ENCODE measurements at places on chromosomes 12 and 14.
A peak's percentile ranks its signal among the peaks of the same experiment; 100 is the strongest.

DNA sequence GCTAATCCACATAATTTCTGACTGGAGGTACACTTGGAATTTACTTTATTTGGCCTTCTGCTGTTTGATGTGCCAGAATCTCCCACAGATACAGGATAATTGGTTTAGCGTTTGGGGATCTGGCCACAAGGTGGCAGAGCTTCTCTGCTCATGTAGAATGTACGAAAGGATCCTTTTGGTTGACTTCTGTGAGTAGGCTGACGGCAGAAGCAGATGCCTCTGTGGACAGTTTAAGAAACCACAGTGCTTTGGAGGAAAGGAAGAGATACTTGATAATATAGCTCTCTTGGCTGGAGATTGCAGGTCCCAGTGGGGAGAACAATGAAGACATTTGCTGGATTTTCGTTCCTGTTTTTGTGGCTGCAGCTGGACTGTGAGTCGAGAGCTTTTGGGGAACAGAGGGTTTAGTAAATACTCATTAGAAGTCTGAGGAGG lies 75.3 kb upstream of the OR4E1 start:
- DNase-seq: no peak

DNA sequence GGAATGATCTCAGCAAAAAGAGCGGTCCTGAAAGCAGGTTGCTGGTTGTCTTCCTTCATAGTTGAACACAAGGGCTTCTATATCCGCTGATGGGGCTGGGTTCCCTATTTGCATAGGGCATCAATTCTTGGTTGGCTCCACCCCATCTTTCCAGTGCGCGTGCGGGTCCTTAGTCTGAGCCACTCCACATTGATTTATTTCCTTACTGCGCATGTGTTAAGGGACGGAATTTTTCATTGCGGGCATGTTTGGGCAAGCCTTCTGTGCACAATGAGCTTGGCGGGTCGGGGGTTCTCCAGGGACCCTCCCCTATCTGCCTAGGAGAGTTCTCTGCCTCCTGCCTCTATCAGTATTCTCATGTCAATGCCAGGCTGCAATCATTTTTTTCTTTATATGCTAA lies 21.2 kb upstream of the DLGAP5 start:
- DNase-seq: no peak

DNA sequence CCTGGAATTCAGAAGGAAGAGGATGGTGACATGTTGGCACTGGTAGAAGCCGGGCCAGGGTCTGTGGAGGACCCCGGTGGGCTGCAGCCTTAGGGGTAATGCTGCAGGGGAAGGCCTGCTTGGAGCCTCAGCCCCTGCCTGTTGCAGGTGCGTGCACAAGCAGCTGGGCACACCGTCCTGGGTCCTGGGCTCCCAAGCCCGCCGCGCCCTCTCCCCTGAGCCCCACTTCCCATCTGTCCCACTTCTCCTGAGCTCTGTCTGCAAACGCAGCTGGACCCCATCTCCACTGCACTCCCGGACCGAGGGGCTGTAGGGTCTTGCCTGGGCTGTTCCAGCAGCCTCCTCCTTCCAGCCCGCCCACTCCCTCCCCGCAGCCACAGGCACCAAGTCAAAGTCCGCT lies 116.8 kb downstream of the GLT1D1 start:
- no peak for DNase-seq

GRCh38 chr14:103393676-103394626 lies 8.7 kb downstream of the MARK3 start:
- no peak for DNase-seq

- no peak for DNase-seq
Measured at GRCh38 chr12:130971925-130972585, 18.3 kb downstream of the ADGRD1 start.

DNA sequence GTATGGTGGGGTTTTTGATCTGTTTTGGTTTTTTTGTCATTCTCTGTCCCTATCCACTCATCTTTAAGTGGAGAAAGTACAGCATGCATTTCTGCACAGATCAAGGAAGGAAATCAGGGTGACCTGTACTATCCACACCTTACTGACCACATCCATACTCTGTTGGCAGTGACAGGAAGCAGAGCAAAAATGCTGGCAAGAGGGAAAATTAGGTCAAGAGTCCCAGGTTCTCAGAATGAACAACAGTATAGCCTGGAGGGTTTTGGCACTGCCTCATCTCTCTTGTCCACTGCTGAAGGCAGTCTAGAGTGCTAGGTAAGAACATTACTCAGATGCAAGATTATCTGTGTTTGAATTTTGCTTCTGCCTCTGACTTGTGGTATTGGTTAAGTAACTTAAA lies 70.7 kb downstream of the TAOK3 start:
- DNase-seq: no peak

GRCh38 chr12:14256555-14257169 lies 108.8 kb upstream of the ATF7IP start:
- DNase-seq: peak; percentile 87

DNA sequence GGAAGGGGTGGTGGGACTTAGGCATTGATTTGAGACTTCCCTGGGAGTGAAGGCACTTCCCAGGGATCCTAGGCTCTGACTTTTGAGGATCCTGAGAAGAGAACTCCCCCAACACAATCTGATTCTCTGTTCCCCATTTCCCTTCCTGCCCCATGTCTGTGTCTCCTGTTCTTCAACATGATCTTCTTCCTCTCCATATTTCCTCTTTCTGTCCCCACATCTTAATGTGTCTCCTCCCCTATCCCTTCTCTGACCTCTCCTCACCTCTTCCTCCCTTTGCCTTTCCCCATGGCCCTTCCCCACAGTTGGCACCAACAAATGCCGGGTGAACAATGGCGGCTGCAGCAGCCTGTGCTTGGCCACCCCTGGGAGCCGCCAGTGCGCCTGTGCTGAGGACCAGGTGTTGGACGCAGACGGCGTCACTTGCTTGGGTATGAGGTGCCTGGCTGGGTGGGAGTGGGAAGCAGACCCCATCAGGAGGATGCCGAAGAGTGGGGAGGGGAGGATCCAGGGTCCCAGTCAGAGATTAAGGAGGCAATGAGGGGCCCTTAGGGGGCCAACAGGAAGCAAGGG lies 15.2 kb upstream of the LRP1-AS start:
- DNase-seq: no peak

DNA sequence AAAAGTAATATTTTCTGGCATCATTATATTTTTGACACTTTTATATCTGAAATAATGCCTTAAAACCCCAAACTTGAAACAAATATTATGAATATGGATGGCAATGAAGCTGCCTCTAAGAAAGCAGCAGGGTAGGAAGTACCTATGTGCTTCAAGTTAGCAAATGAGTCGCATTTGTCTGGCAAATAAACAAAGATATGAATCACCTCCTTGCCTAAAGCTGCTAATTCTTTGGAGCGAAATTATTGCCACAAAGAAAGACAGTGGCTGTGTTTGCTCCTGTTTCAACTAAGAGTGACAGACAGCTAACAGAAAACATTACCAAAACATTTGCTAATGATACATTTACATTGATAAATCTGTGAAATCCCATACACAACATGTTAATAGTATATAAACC lies 854.9 kb downstream of the RPS29 start:
- DNase-seq: no peak

DNA sequence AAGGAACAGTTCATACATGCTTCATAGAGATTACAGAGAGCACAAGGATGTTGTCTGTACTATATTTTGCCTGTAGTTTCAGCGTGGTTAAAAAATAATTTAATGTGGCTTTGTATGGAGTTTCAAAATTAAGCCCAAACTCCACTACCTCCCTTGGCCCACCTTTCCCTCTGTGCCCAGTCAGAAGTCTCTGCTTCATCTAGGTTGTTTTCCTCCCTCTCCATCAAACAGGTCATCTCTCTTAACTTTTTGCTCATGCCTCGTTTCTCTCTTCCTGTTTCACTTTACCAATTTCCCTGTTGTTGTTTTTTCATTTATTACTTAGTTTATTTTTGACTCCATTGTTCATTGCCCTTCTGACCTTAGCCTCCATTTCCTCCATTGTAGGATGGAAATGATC lies 94.9 kb upstream of the NEDD1 start:
- no peak for DNase-seq

- DNase-seq: peak; percentile 85
Measured at GRCh38 chr12:38906482-38907200, 1.2 kb upstream of the CPNE8 start.

- DNase-seq: no peak
Measured at GRCh38 chr12:87444039-87444438, 585.2 kb downstream of the C12orf50 start.

DNA sequence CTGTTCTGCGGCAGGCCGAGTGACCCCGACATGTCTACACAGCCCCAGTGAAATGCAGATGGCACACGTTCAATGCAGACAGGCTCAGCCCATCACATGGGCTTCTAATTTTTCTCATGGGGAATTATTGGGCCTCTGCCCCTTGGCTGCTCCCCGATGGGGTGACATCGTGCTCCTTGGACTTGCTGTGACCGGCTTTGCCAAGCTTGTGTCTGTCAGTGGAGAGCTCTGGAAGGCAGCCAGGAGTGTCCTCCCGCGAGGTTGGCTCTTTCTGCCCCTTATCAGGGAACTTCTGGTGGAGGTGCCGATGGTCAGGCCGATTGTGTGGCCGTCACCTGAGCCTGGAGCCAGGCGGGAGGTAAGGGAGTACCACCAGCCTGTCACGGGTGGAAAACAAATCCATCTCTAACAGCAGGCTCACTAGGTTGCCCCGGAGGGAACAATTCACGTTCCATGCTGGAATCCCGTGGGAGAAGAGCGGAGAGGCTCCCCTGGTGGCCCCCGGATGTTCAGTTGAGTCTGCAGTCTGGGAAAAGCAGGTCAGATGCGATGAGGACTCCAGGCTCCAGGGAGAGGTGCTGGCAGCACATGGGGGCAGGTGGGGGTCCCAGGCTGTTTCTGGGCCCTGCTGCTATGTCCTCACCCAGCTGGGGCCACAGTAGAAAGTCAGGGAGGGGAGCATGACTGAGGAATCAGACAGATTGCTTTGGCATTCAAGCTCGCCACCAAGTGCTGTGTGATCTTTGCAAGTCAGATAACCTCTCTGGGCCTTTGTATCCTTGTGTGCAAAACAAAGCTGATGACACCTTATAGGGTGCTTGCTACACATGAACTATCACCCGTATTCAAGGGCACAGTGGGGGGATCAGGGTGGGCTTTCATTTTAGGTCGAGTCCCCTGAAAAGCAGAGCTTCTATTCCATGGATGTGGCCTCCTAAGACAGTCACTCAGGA lies 43.2 kb upstream of the EML1 start:
- no peak for DNase-seq

- DNase-seq: no peak
Measured at GRCh38 chr12:110590806-110591326, 7.7 kb upstream of the PPTC7 start.

DNA sequence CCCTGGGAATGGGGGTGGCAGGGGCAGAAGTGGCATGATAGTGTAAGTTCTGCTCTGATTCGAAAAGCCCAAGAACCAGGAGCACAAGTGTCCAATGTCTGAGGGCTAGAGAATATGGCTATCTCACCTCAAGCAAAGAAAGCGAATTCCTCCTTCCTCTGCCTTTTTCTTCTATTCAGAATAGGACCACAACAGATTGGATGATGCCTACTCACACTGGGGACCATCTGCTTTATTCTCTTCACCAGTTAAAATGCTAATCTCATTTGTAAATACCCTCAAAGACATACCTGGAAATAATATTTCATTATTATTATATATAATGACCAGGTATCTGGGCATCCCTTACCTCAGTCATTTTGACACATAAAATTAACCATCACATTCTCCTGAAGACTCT lies 808.7 kb downstream of the NRXN3 start:
- DNase-seq: no peak

DNA sequence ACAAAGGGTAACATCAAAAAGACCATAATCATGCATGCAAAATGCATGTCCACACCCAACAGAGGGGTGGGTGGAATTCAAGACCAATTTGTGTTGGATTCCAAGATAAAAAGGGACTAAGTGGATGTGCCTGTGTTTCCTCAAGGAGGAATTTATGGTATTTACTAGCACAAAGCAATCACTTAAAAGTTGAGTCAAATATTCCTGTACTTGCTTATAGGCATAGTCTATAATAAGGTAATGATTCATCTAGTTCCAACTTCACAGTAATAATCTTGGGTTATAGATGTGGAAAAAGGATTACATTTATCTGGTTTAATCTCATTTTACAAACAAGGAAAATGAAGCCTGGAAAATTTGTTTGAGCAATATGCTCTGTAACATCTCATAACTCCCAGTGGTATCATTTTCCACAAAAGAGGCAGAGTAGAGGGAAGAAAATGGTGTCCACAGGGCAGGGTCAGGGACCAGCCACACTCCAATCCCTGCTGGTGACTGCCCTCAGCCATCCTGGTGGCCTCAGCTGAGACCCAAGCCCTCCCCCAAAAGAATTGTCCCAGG lies 80.8 kb upstream of the REP15 start:
- no peak for DNase-seq

DNA sequence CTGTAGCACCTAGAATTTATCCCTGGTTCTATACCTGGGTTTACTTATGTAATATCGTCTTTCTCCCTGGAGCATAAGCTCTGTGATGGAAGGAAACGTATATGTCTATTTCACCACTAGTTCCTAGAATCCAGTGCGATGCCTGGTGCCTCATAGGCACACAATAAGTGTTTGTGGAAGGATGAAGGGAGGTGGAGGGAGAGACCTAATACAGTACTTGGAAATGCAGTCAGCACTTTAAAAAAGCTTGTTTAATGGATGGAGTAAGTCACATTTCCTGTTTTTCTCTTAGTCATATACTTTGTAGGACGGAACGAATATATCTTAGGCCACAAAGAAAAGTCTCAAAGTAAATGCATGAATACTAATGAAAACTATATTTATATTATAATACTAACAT lies 186.5 kb upstream of the HMGA2 start:
- DNase-seq: no peak

DNA sequence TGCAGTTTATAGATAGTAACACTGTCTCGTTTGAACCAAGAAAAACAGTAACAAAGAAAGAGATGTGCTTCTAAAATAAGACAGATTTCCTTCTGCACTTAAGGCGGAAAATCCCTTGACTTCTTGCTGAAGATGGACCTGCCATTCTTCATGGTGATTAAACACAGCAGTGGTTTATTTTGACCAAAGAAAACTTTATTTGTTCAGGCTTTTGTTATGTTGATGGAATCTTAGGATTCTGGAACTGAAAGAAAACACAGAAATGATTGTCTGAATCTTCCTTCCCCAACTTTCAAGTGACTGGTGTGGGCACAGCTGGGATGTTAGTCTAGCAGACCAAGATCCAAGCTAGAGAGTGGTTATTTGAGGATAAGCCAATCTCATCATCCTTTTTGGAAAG lies 72.2 kb downstream of the DACT1 start:
- DNase-seq: no peak

- no peak for DNase-seq
Measured at GRCh38 chr12:55937981-55938380, 7.0 kb downstream of the DGKA start.
